WTC11 (cell line): ENCODE measurements at places on chromosomes 6 and 20.

DNA sequence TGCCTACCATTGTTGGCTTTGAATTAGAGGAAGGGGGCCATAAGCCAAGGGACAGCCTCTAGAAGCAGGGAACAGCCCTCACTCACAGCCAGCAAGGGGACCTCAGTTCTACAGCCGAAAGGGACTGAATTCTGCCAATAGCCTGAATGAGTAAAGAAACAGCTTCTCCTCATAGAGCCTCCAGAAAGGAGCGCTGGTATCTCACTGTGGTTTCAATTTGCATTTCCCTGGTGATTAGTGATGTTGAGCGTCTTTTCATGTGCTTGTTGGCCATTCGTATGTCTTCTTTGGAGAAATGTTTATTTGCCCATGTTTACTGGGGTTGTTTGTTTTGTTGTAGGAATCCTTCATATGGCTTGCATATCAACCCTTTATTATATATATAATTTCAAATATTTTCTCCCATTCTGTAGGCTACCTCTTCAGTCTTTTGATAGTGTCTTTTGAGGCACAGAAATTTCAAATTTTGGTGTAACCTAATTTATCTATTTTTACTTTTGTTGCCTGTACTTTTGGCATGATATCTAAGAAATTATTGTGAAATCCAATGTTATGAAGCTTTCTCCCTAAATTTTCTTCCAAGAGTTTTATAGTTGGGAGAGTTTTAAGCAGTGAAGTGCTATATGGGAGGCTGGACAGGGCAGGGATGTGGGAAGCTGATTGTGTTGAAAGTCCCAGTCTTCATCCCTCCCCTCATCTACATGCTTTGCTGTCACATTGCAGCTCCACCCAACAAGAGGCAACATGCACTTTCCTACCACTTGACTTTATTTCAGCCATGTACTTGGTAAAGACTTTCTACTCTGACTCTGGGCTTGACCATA lies 82.3 kb upstream of the SHLD1 start:
- no peak overlapping the region for H3K27ac ChIP-seq
- H3K27me3 ChIP-seq, result no peaks in the 10 kb centered on the region
- no peaks in the 10 kb centered on the region for H3K36me3 ChIP-seq
- no peak overlapping the region for H3K4me3 ChIP-seq
- DNase-seq, result no peak
- no peaks in the 10 kb centered on the region for H3K4me1 ChIP-seq

GRCh38 chr20:8912096-8912495 lies 156.8 kb upstream of the PLCB4 start:
- H3K36me3 ChIP-seq, result peaks cover 19% of the 10 kb centered on the region
- H3K27ac ChIP-seq, result no peak overlapping the region
- no peaks in the 10 kb centered on the region; the same call in 1 of the 2 replicates for H3K27me3 ChIP-seq
- no peak overlapping the region for H3K4me3 ChIP-seq

DNA sequence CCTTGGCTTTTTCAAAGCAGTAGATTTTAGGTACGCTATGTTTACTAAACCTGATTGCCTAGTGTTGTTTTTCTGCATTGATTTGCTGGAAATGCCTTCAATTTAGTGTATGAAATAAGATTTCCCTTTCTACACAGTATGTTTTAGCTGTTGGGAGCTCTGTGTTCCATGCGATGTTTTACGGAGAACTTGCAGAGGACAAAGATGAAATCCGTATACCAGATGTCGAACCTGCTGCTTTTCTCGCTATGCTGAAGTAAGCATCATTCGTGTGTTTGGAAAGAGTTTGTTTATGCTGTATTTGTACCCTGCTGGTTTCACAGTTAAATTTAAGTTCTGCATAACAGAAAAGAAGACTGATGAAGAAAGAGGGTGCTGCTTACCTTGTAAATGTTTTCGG lies 1.9 kb downstream of the BTBD3 start:
- peaks cover 53% of the 10 kb centered on the region for H3K4me1 ChIP-seq
- H3K4me3 ChIP-seq, result no peak overlapping the region
- DNase-seq, result no peak
- no peak overlapping the region for H3K27ac ChIP-seq
- no peaks in the 10 kb centered on the region for H3K27me3 ChIP-seq

DNA sequence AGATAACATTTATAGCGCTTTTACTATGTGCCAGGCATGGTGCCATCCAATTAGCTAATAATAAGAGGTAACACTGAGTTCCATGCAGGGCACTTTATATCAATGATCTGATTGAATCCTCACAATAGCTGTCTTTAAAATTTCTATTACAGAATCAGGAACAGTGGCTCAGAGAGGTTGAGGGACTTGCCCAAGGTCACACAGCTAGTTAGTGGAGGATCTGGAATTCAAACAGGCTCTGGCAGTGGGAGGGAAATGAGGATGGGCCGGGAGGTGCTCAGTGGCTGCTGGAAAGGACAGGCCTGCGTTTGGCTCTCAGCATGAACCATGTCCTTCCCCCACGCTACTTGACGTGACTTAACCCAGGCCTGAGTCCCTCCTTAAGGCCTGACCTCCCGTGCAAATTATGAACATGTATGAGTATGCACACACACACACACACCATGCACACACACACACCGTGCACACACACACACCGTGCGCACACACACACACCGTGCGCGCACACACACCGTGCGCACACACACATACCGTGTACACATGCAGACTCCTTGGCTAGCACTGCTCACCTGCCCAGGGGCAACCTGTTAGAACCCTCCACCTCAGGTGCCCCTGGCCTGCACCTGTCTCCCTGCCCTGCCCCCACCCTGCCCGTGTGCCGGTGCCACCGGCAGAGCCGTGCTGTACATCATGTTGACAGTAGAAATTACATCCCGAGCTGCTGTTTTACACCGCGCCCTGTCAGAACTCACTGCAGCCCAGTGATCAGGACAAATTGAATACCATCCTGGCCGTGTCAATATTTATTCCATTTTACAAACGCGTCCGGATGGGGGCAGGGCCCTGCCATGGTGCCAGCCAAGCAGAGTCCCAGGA lies 43.7 kb downstream of the CDH22 start:
- H3K27me3 ChIP-seq, result no peaks in the 10 kb centered on the region
- H3K4me3 ChIP-seq, result no peak overlapping the region
- DNase-seq, result no peak
- no peaks in the 10 kb centered on the region for H3K36me3 ChIP-seq

- no peaks in the 10 kb centered on the region for H3K27me3 ChIP-seq
- no peak for DNase-seq
- H3K36me3 ChIP-seq, result peaks cover 20% of the 10 kb centered on the region
- H3K27ac ChIP-seq, result no peak overlapping the region
- H3K4me1 ChIP-seq, result no peaks in the 10 kb centered on the region
- H3K4me3 ChIP-seq, result no peak overlapping the region
Measured at GRCh38 chr6:145891565-145891964, 72.6 kb downstream of the SHPRH start.

GRCh38 chr20:10761786-10762185 lies 88.0 kb upstream of the JAG1 start:
- no peak for DNase-seq
- no peaks in the 10 kb centered on the region for H3K36me3 ChIP-seq
- H3K4me1 ChIP-seq, result peaks cover 20% of the 10 kb centered on the region

- H3K27me3 ChIP-seq, result peaks cover 45% of the 10 kb centered on the region
- H3K36me3 ChIP-seq, result peaks cover 18% of the 10 kb centered on the region
- no peak overlapping the region for H3K4me3 ChIP-seq
- peak overlapping the region; percentile 61; the same call in 1 of the 2 replicates for H3K27ac ChIP-seq
- H3K4me1 ChIP-seq, result peaks cover 21% of the 10 kb centered on the region
Measured at GRCh38 chr20:58619864-58620431, 31.1 kb upstream of the STX16 start.

GRCh38 chr6:111837641-111838500 lies 35.4 kb downstream of the FYN start:
- no peak overlapping the region for H3K27ac ChIP-seq
- H3K4me3 ChIP-seq, result no peak overlapping the region
- H3K36me3 ChIP-seq, result no peaks in the 10 kb centered on the region
- no peak for DNase-seq
